ENCODE measurements at places on chromosomes 1 and 21. TPM values are rescaled to one million over a fixed set of nuclear protein-coding genes. Genes with fewer than 3 reads are reported as not detected.

GRCh38 chr1:53320646-53321045 lies 7.2 kb downstream of the LRP8 start:
- DNase-seq = no peak

DNA sequence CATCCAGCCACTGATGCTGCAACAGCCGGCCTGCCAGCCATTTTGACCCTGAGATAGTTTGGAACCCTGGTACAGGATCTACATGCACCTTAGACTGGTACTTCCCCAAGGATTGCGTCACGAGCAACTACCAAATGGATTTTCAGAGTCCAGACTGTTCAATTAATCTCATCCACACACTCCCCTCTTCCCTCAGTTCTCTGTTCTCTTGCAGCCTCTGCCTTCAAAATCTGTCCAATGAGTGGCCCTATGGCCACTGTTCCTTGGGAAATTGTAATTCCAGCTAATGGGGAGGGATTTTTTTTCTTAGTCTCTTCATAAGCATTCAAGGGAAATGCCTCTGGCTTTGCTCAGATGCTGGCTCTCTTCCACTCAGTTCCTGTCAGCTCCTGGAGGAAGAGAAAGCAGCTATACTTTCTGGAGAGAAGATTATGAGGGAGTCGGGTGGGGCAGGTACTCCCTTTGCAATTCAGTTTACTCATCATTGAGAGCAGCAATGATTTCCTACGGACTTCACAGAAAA lies 19.8 kb upstream of the UAP1 start:
- no peak for DNase-seq

- DNase-seq = no peak
Measured at GRCh38 chr1:212186427-212187207, 98.6 kb upstream of the PPP2R5A start.

DNA sequence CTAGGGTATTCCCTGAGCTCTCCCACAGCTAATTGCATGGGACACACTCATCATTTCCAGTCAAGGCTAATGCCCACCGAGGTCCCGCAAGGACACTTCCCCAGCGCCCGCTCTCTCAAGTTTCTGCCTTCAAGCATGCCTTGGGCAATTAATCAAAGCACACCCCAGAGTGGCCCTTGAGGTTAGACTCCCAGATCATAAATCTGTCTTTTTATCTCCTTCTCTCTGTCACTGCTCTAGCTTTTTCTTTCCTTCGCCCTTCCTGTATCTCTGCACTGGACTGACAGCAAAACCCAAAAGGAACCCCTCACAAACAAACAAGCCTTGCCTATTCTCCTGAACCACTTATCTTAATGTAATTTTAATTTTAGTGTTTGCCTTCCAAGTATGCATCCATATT lies 7.9 kb upstream of the EXOSC10 start:
- DNase-seq = no peak

DNA sequence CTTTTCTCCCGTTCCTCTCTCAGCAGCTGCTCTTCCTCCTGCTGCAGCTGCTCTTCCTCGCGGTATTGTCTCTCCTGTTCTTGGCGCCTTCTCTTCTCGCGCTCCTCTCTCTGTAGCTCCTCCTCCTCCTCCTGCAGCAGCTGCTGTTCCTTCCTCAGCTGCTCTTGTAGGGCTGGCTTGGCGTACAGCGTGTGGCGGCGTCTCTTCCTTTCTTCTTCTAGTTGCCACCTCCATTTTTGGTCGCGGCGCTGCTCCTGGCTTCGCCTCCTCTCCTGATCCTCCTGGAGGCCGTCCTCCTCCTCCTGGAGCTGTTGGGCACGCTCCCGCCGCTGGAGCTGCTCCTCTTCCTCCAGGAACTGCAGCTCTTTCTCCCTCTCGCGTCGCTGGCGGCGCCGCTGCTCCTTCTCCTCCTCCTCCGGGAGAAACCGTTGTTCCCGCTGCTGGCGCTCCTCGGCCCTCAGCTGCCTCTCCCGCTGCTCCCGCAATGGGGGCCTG lies 4.8 kb downstream of the TCHH start:
- no peak for DNase-seq

DNA sequence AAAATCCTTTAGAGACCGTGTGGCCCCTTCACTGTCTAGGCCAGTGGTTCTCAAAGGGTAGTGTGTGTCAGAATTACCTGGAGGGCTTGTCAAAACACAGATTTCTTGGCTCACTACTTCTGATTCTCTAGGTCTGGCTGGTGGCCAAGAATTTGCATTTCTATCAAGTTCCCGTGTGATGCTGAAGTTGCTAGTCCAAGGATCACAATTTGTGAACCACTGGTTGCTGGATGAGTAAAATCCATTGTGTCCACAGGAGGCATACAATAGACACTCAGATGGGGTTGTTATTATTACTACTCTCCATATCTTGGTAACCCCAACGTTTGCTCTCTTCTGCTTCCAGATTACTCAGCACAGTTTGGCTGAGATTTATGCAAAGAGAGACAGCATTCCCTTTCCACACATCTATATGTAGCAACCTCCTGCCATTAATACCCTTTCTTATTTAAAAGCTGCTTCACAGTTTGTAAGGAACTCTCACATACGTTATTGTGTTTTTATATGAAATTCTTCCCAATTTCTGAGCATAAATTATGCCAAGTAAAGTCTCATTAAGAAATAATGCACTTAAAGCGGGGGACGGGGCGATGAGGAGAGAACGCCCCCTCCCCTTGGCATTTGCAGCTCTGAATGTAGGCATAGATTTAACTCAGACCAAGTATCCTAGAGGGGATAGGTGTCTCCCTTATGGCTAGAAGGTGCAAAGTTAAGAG lies 720 bp upstream of the TMCC2 start:
- DNase-seq = no peak

- DNase-seq = no peak
Measured at GRCh38 chr1:162276493-162276892, 100.2 kb downstream of the SPATA46 start.

DNA sequence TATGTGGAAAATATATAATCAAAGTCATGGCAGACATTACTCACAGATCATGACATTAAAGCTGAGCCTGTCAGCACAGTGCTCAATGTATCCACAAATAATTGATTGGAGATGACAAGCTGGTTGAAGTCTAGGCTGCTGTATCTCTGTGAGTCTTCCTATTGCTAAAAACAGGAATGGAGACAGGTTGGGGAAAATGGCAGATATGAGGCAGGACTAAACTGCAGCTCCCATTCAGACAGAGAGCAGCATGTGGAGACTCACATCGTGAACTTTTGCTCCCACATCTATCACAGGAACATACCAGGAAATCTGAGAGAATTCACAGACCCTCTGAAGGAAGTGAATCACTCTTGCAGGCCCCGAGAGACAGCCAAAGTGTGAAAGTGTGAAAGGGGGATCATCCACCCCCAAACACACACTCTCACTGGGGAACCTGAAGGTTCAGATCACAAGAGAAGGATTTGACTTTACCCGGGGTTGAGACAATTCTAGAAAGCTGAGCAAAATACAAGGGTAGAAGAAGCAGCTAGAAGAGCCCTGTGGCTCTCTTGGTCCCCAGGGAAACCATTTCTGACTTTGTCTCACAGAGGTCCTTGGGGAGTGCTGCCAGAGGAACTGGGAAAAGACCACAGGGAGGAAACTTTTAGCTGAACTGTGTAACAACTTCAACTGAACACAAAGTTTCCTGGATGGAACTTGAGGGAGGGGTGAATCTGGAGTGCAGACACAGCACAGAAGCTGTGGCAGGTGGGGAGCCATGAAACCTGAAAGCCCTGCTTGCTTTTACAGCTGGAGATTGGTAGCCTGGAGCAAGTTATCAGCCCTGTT lies 173.4 kb downstream of the S1PR1 start:
- no peak for DNase-seq

DNA sequence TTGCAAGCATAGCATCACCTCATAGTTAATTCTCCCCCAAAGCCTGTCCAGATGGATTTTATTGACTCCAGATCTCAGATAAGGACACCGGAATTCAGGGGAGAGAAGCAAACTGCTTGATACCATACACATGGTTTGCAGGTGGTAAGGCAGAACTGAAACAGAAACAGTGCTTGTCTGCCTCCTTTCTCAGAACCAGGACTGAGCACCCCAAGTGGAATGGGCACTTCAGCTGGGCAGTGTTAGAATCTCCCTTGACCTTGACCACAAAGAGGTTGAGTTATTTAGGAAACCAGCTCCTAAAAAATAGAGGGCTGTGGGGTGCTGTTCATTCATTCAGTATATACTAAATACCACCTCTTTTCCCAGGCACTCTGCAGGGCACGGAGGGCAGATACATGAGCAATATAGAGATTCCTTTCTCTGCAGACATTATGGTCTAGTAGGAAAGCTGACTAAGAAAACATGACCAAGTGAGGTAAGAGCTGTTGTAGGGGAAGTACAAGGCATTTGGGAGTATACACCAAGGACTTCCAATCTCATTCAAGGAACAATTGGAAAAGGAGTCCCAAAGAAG lies 185.2 kb downstream of the C1orf94 start:
- no peak for DNase-seq

DNA sequence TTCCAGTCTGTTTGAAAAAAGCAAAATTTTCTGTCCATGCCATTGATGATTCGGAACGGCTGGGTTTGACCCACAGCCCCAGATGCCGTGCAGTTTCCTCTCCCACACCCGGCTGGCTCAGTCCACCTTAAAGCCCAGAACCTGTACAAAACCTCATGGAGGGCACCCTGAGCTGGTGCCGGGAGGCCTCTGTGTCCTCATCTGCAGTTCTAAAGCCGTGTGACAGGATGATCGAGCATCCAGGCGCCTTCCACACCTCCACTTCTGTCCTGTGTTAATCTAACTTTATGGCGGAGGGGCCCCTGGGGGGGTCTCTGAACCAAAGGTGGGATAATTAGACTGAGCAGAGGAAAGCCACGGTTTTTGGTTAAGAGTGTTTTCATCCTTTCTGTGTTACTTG lies 49.6 kb downstream of the SLC37A1 start:
- DNase-seq = no peak

DNA sequence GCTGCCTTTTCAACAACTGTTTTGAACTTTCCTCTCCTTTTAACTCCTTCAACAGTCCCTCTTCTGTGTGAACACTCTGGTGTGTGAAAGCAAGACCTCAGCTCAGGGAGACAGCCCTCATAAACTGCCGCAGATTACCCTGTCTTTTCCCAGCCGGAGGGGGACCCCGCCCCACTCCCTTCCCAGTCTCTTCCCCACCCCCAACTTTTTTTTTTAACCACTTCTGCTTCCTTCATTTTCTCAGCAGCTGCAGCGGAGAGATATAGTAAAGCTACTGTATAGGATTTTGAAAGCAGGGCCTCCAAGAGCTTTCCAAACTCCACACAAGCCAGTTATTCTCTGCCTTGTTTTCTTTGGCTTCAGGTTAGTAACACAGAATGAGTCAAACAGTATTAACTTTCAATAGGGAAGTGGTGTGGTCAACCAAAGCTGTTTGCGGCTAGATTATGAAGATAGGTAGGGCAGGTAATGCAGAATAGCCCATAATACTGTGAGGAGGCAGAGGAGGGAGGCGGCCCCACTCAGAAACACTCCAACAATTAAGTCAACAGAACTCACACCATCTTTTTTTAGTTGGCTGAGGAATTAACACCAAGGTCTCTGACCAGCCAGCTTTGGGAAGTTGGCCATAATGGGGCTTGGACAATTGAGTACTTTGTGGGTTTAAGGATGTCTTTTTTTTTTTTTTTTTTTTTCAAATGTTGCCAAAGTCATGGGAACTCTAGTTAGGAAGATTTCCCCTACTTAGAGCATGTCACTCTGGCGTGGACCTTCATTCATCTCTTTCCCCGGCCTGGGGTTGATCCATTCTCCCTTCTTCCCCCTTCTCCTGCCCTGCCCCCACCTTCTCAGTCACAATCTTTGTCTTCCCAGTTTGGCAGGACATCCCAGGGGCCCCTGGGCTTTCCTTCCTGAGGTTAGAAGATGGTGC lies 177.0 kb downstream of the CLIC6 start:
- peak; percentile 61 for DNase-seq

DNA sequence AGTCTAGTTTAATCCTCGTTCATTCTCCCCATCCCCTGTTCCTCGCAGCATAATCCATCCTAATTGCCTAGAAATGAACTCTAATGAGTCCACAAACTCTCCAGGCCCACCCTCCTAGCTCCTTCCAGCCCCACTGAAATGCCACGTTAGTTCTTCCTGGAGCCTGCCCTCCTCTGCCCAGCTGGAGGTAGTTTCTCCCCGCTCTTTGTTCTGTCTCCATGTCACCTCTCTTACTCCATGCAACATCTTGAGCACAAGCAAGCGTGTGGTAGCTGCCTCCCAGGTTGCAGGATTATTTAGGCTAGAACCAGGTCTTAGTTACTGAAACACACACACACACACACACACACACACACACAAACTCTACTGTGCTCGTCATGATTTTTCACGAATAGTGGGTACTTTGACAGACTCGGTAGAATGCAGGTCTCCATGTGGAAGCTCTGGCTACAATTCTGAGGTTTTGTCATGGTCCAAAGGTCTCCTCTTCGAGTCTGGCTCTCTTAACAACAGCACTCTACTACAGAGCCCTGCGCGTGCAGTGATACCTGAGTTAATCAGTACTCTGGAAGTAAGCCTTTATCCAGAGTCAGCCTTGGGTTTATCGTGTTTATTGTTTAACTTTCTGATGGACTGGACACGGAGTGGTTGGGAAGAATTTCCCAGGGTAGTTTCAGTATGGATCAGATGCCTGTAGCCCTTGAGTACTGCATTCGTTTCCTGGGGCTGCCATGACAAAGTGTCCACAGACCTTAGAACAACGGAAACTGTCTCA lies 27.5 kb downstream of the HUNK start:
- no peak for DNase-seq

DNA sequence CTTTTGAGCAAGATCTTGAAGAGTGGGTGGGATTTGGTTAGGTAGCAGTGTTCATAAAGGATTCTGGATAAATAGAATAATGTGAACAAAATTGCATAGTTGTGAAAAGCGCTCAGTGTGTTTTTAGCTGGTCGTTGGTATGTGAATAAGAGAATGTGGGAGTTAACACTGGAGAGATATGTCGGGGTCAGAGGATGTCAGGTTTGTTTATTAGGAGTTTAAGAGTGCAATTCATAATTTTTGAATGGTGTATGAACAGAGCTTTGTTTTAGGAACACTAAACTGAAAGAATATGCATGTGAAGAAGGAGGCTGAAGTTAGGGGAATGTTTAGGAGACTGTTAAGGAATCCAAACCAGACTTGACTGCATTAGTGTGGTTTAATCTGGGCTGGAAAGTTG lies 9.4 kb downstream of the USP16 start:
- no peak for DNase-seq

- no peak for DNase-seq
Measured at GRCh38 chr1:21553116-21553926, 44.1 kb downstream of the ALPL start.

- DNase-seq = no peak
Measured at GRCh38 chr1:165845569-165845968, 18.2 kb downstream of the UCK2 start.

MYCL gene
- total RNA-seq = 35.1 TPM

CD164L2 gene
- not detected for total RNA-seq

KCTD3 gene
- total RNA-seq = 93.6 TPM

FMO2 gene
- 1.7 TPM for total RNA-seq

HSD3B1 gene
- total RNA-seq = not detected

OR14I1 gene
- not detected for total RNA-seq

SYDE2 gene
- 54.0 TPM for total RNA-seq

SLC1A7 gene
- not detected for total RNA-seq

RBM11 gene
- total RNA-seq = 0.85 TPM

PCAT6 gene
- total RNA-seq = not detected

TIE1 gene
- total RNA-seq = 38.5 TPM

STUM gene
- total RNA-seq = 2.5 TPM
